ENCODE measurements at places on chromosomes 2 and 18.

- DNase-seq = no peak
Observed at GRCh38 chr2:225100269-225100668, 58.0 kb upstream of the DOCK10 start.

GRCh38 chr2:86744152-86744551, 24.1 kb downstream of the RMND5A start:
- DNase-seq = no peak

DNA sequence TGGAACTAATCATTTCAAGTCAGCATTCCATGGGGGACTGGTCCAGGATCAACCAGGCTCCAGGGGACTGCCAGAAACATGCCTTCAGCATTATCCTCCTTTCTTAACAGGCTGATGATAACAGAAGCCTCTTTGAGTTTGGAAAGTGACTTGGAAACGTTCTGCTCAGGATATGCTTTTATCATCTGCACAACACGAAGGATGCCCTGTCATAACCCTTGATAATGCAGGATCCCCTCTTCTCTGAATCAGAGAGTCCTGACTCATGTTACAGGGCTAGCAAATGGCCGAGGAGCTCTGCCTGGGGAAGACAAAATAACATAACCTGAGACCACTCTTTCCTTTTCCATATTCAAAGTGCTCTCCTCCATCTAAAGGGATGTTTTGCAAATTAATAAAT, 6.7 kb downstream of the SCYGR3 start:
- DNase-seq = no peak

GRCh38 chr2:66532972-66533868, 98.3 kb downstream of the MEIS1 start:
- DNase-seq = no peak

GRCh38 chr2:151020411-151020810, 241.3 kb downstream of the RBM43 start:
- DNase-seq = peak; percentile 74

DNA sequence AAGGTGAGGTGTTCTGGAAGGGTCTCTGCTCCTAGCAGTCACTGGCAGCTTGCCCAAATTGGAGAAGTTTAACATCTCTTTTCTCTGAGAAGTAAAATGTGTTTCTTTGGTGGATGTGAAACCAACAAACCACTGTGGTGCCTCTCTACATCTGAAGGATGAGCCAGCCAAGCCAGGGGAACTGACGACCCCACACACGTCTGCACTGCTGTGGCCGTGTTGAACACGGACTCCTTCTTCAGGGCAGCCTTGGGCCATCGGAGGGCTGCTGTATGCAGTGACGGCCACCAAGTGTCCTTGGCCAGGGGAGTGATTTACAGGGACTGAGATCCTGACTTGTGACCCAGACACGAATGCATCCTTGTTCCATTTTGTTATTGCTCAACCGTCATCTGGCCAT, 207.8 kb downstream of the ACKR3 start:
- no peak for DNase-seq

- no peak for DNase-seq
Observed at GRCh38 chr2:105376789-105377240, 22.0 kb downstream of the FHL2 start.

DNA sequence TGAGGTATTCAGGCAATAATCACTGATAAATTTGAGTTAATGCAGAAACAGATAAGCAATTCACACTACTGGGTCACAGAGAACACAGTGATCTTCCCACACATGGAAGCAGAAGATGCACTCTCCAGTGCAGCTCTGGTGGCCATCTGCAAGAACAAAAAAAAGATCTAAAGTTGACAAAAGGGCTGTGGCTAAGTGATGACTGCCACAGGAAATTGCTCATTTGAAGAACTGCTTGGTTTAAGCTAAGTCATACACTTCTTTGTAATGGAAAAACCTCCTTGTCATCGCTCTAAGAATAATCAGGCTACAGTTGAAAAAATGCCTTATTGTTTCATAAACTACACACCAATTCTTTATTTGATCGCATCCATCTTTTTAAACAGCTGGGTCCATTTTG, 115.1 kb downstream of the DTNB start:
- peak; percentile 96 for DNase-seq

GRCh38 chr18:63575681-63576080, 11.5 kb upstream of the SERPINB13 start:
- peak; percentile 17 for DNase-seq

GRCh38 chr2:191859681-191860080, 12.8 kb upstream of the CAVIN2 start:
- DNase-seq = no peak

DNA sequence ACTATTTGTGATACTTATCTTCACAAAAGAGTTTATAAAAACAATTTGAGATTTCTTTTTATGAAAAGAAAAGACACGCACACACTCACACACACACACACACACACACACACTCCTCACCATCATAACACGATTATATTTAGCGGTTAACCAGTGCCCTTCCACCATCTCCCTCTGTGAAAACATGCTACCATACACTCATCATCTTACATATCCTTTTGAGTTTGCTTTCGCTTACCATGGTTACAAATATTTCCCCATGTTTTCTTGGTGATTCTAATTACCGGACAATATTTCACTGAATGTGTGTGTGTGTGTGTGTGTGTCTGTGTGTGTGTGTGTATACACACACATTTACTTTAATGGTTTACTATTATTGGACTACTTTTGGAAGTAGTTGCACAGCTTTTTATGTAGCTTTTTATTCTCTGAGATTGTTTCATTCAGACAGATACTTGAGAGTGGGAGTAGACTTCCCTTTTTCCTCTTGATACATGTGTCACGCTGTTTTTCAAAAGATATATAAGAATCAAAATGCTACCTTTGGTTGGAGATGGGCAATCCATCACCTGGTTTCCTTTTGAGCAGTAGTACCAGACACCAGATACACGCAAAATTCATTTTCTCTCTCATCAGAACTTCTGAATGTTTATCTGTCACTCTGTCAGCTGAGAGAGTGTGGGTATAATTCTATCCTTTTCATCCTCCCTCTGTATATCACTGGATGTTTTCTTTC, 138.1 kb downstream of the SETBP1 start:
- DNase-seq = no peak

- DNase-seq = peak; percentile 77
Observed at GRCh38 chr2:203988500-203989260, 52.1 kb downstream of the ICOS start.

DNA sequence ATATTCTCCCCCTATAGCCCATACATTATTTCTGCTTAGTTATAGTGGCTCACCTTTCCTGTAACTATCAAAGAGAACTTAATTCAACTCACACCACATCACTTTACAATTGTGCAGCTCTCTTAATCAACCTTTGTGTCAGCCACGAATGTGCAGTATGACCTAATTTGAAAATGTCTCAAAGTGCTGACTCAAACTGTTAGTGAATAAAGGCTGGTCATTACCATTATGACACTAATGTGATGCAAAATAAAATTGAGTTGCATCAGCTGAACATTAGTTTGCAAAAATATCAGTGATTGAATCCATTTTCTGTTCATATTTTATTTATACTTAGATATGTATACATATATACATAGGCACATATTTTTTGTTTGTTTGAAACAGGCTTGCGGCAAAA, 251.8 kb downstream of the MEIS1 start:
- no peak for DNase-seq

DNA sequence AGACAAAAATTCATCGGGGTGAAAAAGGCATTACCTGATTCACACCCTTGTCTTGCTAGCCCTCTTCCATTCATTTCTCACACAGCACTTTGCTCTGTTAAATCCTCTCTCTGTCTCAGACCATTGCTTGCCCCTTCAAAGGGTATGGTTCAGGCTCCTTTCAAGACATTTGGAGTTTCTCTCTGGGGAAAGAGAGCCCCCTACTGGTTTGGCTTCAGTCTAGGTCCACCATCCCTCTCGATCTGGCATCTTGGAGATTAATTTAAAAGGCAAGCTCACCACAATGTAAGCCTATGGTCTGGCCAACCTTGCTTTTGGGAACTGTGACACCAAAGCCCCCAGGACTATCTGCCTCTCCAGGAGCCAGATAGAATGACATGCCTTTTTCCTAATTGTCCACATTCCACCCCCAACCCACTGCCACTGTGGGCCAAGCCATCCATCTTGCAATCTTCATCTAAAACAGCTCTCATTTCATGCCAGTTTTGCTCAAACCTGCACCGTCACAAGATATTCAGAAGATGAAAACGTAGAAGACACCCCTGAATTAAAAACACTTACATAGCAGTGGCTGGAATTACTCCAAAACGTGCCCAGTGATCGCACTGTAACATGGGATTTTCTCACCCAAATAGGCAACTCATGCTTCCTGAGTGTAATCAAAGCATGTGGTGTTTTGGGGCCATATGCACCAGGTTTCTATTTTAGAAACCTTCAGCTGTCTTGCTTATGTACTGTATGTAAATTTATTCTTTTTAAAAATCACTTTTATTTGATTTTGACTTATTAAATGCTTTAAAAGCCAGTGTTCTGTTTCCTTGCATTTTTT, 93.9 kb downstream of the FARSB start:
- peak; percentile 84 for DNase-seq

GRCh38 chr2:58984731-58985130, 743.6 kb upstream of the FANCL start:
- no peak for DNase-seq

- no peak for DNase-seq
Observed at GRCh38 chr2:240412975-240413812, 22.3 kb upstream of the GPC1 start.

- no peak for DNase-seq
Observed at GRCh38 chr2:231605607-231606091, 13.0 kb downstream of the TEX44 start.

- DNase-seq = no peak
Observed at GRCh38 chr2:150110548-150110947, 376.9 kb downstream of the RND3 start.

Measured in suppressor macrophage (primary cell).